NCI-H1417 (cell line): ENCODE measurements at places on chromosomes 7 and 10.

- no peak for DNase-seq
Observed at GRCh38 chr10:79269969-79270368, 77.3 kb upstream of the PPIF start.

GRCh38 chr7:92461027-92462003 lies 14.0 kb downstream of the GATAD1 start:
- peak; percentile 69 for DNase-seq

DNA sequence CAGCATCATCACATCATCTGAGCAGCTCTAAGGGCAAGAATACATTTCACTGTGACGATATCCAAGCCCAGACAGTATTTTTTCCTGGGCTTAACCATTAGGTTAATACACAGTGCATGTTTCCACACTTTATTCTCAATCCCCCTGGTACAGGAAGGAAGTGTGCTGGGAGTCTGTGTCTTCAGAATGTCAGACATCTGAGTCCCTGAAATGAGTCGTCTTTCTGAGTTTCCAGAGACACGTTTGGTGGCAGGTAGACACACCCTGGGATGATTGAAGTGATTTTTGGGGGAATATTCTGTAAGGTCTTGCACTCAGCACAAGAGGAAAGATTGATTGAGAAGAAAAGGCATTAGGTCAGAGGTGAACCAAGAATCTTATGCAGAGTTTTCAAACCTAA lies 13.1 kb upstream of the SHH start:
- no peak for DNase-seq

GRCh38 chr7:98991141-98991540 lies 112.8 kb downstream of the TRRAP start:
- DNase-seq: no peak

- DNase-seq: no peak
Observed at GRCh38 chr10:31701546-31701945, 227.1 kb downstream of the ARHGAP12 start.

GRCh38 chr7:129466796-129467195 lies 32.6 kb downstream of the STRIP2 start:
- DNase-seq: no peak

GRCh38 chr7:1898628-1899185 lies 228.6 kb downstream of the ELFN1 start:
- DNase-seq: no peak

GRCh38 chr7:121140790-121141189 lies 152.3 kb downstream of the CPED1 start:
- no peak for DNase-seq

DNA sequence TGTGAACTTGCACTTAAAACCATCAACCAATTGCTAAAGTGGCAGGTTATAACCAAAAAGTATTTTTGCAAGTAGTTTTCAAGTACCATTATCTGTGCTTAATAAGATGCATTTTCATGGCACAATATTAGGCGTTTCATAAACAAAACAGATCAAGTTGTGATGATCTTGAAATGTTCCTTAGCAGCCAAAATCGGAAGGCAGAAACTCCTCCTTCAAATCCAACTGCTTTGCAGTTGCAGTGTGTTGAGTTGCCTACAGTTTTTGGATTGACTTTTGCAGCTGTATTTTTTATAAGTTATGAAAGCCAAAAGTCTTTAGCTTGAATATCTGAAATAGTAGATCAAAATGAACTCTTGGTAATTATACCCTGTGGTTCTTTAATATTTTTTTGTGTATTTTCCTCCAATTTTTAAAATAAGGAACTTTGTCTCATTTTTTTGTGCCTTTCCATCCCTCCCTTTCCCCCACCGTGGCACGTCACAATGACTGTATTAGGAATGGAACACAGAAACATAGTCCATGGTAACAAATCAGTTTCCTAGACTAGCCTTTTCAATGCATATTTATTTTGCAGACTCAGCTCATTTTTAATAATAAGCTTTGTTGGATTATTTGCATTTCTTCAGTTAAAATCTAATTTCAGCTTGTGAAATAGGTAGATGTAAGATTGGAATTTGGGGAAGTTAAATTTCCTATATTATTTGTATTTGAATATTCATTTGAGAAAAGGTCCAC lies 80.8 kb downstream of the ADD3 start:
- DNase-seq: no peak

DNA sequence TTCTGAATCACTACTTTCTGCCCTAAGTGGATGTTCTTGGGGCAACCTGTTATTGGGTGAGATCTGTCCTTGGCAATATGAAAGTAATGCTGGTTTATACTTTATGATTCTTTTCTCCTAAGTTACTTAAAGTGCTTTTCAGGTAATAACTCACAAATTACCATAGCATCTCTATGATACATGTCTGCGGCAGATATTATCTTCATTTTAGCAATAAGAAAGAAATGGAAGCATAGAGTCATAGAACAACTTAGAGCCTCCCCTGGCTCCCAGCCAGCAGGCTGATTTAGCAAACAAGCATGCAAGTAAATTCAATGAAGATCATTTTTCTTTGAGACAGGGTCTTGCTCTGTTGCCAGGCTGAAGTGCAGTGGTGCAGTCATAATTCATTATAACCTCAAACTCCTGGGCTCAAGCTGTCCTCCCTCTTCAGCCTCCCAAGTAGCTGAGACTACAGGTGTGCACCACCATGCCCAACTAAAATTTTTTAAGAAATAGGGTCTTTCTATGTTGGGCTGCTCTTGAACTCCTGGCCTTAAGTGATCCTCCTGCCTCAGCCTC lies 38.1 kb upstream of the GRM8 start:
- DNase-seq: no peak

DNA sequence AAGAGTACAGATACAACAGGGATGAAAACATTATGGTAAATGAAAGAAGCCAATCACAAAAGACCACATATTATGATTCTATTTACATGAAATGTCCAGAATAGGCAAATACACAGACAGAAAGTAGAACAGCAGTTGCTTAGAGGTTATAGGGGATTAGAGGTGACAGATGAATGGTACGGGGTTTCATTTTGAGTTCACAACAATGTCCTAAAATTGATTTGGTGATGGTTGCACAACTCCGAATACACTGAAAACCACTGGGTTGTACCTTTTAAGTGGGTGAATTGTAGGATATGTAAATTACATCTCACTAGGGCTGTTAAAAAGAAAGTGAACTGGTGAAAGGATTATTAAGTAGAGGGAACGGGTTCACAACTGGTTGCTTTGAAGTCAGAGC lies 76.3 kb upstream of the MRLN start:
- no peak for DNase-seq
